ENCODE measurements at places on chromosomes 2 and 18.

- DNase-seq, result no peak
These were observed 476.7 kb upstream of the RAB6C start for GRCh38 chr2:129502781-129503180.

- DNase-seq, result no peak
These were observed 49.5 kb upstream of the DTNA start for GRCh38 chr18:34660572-34660971.

DNA sequence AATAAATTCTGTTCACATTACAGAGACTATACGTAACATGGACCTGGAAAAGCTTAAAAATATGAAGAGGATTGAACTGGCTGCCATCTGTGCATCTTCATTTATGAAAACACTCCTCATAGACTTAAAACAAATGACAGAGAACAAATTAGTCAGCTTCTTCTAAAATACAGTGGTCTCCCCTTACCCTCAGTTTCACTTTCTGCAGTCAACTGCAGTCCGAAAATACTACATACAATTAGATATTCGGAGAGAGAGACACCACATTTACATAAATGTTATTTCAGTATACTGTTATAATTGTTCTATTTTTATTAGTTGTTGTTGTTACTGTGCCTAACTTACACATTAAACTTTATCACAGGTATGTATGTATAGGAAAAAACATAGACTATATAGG is 6.5 kb downstream of the RNF103 start:
- DNase-seq, result no peak

- no peak for DNase-seq
These were observed 3.4 kb downstream of the PXDN start for GRCh38 chr2:1740716-1741589.

GRCh38 chr2:234792621-234793022 is 159.2 kb upstream of the SH3BP4 start:
- DNase-seq, result no peak

DNA sequence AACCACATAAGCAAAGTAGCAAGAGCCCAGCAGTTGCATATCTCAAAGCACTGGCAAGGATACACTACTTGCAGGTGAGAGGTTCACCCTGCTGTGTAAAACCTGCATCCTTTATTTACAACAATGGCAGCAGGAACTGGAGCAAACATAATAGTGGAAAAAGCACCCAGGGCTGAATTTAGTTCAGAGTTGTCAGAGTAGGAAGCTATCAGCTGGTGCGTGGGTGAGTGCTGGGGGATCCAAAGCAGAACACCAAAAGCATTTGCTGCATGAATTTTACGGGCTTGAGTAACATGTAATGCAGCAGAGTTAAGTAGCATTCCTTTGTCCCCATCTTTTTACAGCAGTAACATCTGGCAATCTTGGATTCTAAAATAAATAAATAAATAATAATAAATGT is 73.5 kb upstream of the SRD5A2 start:
- DNase-seq, result no peak

GRCh38 chr2:3143602-3144001 is 234.0 kb downstream of the EIPR1 start:
- no peak for DNase-seq

Data from NCI-H1105 treated with DMSO at 0.1 percent for 48 hours (cell line).